ENCODE measurements at places on chromosomes 2 and 18.

DNA sequence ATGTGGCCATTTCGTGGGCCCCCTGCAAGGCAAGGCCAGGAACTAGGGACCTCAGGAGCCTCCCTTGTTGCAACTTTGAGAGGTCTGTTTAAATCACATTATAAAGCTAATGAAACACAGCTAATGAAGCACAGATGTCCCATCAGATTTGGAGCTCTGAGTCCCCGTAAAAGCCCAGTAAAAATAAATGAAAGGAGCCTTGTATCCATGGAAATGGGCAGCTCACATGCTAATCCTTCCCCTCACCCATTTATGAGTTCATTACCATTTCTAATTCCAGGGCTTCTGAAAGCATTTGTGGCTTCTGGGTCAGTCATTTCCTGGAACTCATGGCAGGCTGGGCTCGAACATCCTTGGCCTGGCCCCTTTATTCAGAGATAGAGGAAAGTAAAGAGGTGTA lies 274.8 kb downstream of the SS18 start:
- no peak for DNase-seq

DNA sequence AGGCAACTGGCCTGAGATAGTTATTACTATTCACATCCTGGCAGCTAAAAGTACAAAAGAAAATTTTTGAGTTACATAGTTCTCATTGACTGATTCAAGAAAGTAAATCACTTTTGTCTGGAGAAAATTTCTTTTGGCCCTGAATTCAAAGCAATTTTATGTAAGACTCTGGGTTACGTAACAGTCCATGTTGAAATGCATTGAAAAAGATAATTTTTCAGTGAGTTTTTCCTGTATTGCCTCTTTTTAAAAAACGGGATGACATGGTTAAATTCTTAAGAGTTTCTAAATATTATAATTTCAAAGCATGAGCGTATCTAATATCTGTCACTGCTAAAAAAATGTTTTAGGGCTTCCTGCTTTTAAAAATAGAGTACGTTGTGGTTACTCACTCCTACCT lies 72.7 kb downstream of the ANKRD12 start:
- DNase-seq = no peak

- DNase-seq = no peak
Measured at GRCh38 chr2:236959036-236959435, 126.7 kb upstream of the COPS8 start.

- DNase-seq = no peak
Measured at GRCh38 chr2:196448407-196449079, 191.0 kb upstream of the CCDC150 start.

DNA sequence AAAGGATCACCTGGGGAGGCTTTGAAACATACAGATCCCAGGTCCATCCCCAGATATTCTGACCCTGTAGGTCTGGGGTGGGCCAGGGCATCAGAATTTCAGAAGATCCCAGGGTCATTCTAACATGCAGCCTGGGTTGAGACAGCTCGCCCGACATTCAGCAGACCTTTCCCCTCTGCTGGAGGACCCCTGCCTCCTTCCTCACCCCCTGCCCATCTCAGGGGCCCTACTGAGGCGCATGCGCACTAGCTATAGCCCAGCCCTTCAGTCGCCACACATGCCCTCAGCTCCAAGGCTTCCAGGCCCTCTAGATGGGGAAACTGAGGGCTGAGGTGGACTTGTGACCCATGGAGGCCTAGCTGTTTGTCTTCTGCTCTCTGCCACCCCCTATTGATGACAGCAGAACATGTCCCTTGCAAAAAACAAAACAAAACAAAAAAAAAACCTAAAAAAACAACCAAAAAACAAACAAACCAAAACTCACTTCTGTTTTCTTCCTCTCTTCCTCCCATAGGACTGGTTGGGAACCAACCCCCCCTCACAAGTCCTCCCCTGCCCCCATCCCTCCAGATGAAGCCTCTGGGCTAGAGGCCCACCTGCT lies 91.3 kb downstream of the ZBTB7C start:
- DNase-seq = no peak

DNA sequence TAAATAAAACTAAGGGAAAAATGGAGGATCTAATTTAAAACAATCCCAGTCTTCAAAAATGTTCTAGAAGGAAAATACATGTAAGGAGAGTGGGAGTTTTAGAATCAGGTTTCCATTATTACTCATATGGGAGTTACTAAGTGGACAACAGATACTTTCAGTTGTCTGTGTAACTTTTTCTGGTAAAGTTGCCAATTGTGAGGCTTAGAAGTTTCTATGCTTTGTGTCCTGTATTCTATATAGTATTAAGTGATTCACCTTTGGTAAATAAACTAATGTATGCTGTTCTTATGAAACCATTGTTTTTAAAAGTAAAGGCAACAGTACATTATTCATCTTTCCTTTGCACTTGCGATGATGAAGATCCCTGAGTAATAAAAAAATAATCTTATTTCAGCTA lies 274.9 kb downstream of the NR4A2 start:
- no peak for DNase-seq

DNA sequence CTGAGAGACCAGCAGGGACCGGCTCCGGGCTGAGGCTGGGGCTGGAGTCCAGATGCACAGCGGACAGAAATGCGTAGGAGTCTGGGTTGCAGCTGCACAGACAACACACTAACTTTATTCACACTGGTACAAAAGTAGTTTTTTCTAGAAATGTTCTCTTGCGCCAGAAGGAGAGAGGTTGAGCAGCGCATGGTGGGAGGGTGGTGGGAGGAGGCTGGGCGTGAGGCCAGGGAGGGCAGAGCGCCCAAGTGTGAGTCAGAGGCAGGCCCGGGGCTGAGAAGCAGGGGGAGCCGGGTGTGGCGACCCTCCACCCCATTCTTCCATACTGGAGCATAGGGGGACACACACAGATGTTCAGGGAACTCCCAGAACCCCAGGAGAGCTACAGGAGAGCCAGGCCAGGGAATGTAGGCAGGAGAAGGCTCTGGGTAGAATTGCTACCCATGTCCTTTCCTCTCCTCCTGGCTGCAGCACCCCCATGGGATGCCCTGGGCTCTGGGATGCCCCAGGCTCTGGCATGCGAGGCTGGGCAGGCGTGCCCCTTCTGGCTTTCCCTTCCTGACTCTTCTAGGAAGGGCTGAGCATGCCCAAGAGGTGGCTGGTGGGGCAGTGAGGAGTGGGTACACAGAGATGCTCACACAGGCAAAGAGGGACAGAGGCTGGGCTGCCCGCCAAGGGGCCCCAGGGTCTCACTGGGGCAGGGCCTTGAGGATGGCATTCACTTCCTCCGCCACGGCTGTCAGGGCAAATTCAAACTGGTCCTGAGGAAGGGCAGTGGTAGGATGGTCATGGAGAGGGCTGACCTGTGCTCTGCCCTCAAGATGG lies 10.6 kb downstream of the DNAJB2 start:
- no peak for DNase-seq

- no peak for DNase-seq
Measured at GRCh38 chr2:225074366-225074765, 32.1 kb upstream of the DOCK10 start.

DNA sequence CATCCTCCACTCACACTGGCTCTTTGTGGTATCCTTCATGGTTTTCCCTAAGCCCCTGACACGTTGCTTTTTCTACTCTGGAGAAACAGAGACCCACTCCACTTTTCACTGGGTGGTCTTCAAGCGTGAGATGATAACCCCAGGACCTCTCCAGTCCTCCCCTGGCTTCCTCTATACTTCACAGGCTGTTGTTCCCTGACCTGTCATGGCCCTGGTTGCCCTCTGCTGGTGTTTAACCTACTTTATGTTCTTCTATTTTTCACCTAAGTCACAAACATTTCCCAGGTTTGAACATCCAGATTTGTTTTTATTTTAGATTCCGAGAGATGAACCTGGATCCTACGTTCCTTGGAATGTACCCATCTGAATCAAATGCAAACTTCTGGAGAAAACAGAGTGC lies 84.5 kb downstream of the AOX1 start:
- DNase-seq = no peak

DNA sequence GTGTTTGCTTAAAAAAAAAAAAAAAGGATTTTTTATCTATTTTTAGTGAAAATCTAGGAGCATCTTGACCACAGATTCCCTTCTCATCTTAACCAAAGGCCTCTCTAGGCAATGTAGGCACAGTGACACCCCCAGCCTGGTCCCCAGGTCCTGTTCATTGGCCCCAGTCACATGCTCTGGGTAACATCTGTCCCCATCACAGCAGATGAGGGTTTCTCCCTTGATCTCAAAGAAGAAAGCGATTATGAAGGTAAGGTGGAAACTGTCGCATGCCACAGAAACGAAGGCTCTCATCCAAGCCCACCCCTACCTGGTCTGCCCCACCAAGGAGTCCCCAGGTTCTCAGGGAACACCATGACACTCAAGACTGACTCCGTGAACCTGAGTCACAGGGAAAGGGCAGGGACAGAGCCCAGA lies 4.7 kb downstream of the HS6ST1 start:
- no peak for DNase-seq

DNA sequence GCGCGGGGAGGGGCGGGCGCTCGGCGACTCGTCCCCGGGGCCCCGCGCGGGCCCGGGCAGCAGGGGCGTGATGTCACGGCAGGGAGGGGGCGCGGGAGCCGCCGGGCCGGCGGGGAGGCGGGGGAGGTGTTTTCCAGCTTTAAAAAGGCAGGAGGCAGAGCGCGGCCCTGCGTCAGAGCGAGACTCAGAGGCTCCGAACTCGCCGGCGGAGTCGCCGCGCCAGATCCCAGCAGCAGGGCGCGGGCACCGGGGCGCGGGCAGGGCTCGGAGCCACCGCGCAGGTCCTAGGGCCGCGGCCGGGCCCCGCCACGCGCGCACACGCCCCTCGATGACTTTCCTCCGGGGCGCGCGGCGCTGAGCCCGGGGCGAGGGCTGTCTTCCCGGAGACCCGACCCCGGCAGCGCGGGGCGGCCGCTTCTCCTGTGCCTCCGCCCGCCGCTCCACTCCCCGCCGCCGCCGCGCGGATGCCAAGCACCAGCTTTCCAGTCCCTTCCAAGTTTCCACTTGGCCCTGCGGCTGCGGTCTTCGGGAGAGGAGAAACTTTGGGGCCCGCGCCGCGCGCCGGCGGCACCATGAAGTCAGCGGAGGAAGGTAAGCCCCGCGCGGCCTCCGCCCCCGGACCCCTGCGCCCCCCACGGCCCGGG lies at the start of gene NFATC1:
TSS of gene NFATC1 (plus strand) at position 170 of the 644 bp plus-strand sequence. CDS start at position 465, 295 bp downstream.
- DNase-seq = peak; percentile 66

DNA sequence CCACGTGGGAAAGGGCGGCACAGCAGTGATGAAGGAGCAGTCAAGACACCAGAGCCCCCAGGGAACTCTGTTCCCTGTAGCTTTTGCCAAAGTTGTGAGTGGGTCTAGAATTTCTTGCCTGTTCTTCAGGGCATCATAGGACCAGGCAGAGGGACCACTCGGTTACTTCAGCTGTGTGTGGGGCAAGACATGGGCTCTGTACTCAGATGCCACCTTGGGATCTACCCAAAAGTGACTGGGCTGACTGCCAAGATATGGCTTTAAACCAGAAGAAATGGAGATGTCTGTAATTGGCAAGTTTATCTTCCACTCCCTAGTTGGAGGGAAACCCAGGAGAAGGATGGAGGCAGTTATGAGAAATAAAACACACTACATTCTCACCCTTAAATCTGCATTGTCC lies 29.6 kb downstream of the KCNF1 start:
- no peak for DNase-seq

- DNase-seq = no peak
Measured at GRCh38 chr2:68366083-68366560, 1.0 kb downstream of the PLEK start.

GRCh38 chr2:208253600-208254117 lies 1.2 kb downstream of the IDH1 start:
- no peak for DNase-seq

GRCh38 chr2:7880566-7880965 lies 801.3 kb upstream of the ID2 start:
- DNase-seq = no peak

DNA sequence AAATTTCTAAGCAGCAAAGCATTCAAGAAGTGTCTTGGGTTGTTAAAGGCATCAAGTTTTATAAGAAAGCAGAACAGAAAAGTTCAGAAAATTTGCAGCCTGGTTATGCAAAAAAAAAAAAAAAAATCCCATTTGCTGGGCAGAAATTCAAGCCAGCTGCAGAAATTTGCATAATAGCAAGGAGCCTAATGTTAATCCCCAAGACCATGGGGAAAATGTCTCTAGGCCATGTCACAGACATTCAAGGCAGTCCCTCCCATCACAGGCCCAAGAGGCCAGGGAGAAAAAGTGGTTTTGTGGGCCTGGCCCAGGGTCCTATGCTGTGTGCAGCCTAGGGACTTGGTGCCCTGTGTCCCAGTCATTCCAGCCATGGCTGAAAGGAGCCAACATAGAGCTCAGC lies 269.0 kb upstream of the SLC39A10 start:
- no peak for DNase-seq

DNA sequence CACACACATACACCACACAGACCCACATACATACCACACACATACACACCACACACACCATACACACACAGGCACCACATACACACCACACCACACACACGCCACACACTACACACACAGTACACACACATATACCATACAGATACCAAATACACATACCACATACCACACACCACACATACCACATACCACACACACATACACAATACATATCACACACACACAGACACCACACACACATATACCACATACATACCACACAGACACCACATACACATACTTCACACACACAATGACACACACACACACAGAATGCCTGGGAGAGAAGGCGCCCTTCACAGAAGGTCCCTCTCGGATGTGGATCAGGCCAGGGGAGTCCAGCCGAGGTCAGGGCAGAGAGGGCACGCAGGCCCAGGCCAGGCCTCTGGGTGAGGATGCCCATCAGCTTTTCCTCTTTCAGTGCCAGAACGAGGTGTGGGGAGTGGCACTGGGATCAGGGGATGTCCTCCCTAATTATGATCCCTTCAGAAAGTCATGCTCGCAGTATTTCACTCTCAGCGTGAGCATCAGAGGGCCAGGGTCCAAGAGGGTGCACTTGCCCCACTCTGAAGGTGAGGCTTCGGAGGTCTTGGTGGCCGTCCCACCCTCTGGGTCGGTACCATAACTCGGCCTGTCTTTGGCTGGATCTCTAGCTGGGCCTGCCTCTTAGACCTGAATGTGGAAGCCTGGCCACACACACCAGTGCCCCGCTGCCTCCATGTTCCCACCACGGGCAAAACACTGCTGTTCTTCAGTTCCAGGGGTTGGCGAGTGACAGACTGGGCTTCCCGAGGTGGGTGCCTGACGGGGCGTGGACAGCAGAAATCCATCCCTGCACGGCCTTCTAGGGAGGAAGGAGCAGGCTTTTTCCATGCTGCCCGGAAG lies 70.6 kb upstream of the ODC1 start:
- DNase-seq = no peak

DNA sequence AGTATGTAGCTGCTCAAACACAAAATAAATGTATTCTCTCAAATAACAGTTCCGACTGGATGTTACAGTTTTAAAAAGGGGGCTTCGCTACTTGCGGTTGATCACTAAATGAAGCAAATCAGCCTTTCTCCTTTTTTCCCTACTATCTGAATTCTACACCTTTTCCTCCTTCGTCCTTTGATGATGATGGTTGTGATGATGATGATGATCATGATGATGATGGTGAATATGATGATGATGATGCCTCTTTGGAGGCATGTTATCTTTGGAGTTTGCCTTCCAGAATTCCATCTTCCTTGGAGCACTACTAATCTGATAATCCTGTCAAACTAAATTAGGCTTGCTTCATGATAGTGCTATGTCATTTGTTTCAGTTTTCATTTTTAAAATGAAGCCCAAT lies 1073.3 kb downstream of the SOCS6 start:
- no peak for DNase-seq

- DNase-seq = no peak
Measured at GRCh38 chr2:48674933-48675332, 57.3 kb downstream of the GTF2A1L start.
